Stromal cell of bone marrow (primary cell): ENCODE measurements at places on chromosomes 11 and 22.

GRCh38 chr11:129434641-129435498 lies 59.2 kb downstream of the BARX2 start:
- DNase-seq: no peak

DNA sequence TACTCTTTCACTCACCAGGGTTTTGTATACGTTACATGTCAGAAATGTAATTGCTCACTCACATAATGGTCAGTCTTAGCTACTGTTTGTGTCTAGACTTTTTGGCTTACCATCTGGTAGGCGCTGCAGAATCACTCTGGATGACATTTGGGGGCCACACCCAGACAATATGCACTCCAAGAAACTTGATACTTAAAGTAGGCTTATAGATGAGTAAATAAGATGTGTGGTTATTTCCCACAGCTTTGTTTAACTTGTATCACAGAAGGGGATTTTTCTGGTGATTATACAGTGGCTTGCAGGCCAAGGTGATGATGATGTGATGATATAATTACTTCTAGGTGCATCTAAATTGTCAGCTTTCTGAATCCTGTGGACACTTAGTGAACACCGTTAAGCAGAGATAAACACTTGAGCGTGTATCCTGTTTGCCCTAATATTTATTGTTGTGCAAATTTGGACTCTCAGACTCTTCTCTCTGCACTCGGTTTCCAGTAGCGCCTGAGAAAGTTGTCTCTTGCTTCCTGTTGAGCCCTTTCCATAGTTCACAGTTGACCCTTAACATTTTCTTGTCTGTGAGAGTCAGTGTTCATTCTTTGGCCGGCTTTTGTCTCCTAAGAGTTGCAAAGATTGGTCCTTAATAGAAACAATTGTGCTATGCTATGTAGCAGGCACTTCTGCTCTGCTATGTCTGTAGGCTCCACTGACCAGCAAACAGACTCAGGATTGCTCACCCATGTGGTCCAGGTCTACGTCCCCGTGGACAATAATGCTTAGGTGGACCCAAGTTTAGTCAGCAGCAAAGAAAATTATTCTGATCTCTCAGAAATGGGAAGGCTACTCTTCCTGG lies 89.3 kb downstream of the PRR5L start:
- DNase-seq: no peak

GRCh38 chr22:42258126-42258525 lies 12.3 kb downstream of the TCF20 start:
- DNase-seq: no peak

DNA sequence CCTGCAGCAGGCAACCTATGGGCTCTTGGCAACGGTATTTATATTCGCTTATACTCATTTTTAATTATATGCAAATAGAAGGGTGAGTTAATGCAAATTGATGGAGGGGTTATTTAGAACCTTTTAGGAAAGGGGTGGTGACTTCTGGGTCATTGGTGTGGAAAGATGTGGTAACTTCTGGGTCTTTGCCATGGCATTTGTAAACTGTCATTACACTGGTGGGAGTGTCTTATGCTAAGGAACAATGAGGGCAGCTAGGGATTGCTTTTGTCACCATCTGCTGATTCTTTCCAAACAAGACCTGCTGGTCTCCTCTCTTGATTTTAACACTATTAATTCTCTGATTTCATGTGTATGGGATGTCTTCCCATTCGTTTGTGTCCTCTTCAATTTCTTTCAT lies 11.7 kb upstream of the KAT5 start:
- DNase-seq: no peak

DNA sequence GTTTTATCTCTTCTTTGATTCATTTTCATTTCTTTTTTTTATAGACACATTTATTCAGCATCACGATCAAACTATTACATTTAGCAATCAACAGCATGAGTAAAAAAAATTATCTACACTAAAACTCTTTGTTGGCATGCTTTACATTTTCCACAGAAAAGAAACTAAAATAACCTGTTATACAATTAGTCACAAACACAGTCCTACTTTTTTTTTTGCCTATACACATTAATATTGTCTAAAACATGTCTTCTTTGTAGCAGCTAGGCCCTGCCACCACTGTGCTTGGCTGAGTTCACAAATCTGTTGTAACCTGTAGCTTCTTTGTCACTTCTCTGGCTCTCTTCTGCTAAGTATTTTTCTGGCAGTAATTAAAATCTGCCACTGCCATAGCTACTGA lies 117.0 kb downstream of the STIM1 start:
- no peak for DNase-seq
